ENCODE measurements at places on chromosomes 1 and 21.

GRCh38 chr21:29174607-29175013 is 44.2 kb downstream of the MAP3K7CL start:
- no peak for DNase-seq

GRCh38 chr1:58765006-58765405 is 18.8 kb downstream of the JUN start:
- DNase-seq, result no peak

- peak; percentile 55 for DNase-seq
Measured at GRCh38 chr1:183226963-183227362, 40.9 kb downstream of the LAMC2 start.

DNA sequence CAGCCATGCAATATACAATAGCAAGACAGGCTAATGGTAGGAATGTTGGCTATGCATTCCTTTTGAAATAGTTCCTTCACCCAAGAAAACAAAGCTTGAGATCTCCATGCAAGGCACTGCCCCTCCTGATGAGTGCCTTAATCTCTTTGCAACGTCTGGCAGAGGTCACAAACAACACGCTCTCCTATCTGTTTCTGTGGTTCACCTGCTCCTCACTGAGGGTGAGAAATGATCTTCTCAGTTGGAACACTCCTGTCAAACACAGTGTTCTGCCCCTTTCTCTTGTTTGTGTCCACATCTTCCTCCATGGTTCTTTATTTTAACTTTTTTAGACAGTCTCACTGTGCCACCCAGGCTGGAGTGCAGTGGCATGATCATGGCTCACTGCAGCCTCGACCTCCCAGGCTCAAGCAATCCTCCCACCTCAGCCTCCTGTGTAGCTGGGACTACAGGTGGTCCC is 21.2 kb upstream of the XPR1 start:
- DNase-seq, result no peak

- no peak for DNase-seq
Measured at GRCh38 chr1:183218971-183219615, 33.0 kb downstream of the LAMC2 start.

- peak; percentile 32 for DNase-seq
Measured at GRCh38 chr1:181135437-181135731, 46.9 kb downstream of the IER5 start.

DNA sequence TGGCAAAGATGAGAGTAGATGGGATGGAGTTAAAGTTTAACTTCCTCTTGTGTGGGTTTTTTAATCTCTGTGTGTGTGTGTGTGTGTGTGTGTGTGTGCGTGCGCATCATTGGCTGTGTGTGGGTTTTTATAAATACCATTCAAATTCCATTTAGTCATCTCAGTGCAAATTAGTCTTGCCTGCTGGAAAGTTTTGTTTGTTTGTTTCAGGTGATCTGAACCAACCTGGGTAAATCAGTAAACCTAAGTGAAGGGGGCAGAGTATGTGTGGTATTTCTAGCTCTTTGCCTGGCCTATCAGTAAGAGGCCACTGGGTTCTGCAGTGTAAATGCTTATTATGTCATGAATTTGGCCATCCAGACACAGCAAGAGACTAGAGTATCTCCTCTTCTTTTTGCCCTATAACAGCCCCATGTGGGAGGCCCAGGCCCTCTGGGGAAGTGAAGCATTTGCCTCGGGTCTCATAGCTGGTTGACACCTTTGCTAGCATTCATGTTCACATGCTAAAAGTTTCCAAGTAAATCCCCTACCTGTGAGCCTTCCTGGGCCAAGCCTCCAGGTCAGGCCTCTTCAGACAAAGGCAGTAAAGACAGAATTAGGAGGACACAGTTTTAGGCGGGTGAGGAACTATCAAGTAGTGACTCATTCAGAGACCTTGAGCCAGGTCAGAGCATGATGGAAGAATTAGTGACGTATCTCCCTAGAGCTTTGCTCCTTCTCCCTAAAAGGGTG is 14.7 kb downstream of the INTS3 start:
- no peak for DNase-seq

GRCh38 chr1:216046336-216046735 is 376.9 kb downstream of the USH2A start:
- no peak for DNase-seq
